ENCODE measurements at places on chromosomes 11 and 22. TPM values are rescaled to one million over a fixed set of nuclear protein-coding genes. Genes with fewer than 3 reads are reported as not detected.

- no peak for DNase-seq
These were observed 728 bp downstream of the CTTN start for GRCh38 chr11:70398834-70399680.

- no peak for DNase-seq
These were observed 56.5 kb downstream of the PDHX start for GRCh38 chr11:34972892-34973291.

- no peak for DNase-seq
These were observed 189.5 kb downstream of the DDX10 start for GRCh38 chr11:108854346-108854745.

- DNase-seq: peak; percentile 88
These were observed 13.0 kb upstream of the CXCR5 start for GRCh38 chr11:118870396-118871343.

GRCh38 chr11:64364435-64364834 lies 5.5 kb downstream of the RPS6KA4 start:
- DNase-seq: no peak

MAJIN gene
- not detected for total RNA-seq

DNA sequence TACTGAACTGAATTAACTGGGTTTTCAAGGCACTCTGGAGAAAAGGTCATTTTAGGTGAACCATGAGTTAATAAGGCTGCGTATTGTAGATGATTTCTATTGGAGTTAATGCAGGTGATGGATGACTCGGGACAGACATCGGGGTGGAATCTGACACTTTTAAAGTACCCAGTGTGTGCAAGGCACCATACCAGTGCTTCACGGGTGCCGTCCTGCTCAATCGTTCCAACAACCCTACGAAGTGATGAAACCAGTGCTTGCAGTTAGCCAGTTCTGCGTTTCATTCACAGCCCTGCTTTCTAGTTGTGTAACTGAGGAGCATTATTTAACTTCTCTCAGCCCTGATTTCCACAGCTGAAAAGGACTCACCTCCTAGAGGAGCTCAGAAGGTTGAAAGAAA lies 216.5 kb downstream of the BARX2 start:
- no peak for DNase-seq

ANO1 gene
- total RNA-seq: 7.9 TPM

- peak; percentile 99 for DNase-seq
These were observed at the start of gene UVRAG for GRCh38 chr11:75814677-75815344. UVRAG (plus strand) TSS chr11:75815210; CDS start chr11:75815408, 198 bp downstream.

DNA sequence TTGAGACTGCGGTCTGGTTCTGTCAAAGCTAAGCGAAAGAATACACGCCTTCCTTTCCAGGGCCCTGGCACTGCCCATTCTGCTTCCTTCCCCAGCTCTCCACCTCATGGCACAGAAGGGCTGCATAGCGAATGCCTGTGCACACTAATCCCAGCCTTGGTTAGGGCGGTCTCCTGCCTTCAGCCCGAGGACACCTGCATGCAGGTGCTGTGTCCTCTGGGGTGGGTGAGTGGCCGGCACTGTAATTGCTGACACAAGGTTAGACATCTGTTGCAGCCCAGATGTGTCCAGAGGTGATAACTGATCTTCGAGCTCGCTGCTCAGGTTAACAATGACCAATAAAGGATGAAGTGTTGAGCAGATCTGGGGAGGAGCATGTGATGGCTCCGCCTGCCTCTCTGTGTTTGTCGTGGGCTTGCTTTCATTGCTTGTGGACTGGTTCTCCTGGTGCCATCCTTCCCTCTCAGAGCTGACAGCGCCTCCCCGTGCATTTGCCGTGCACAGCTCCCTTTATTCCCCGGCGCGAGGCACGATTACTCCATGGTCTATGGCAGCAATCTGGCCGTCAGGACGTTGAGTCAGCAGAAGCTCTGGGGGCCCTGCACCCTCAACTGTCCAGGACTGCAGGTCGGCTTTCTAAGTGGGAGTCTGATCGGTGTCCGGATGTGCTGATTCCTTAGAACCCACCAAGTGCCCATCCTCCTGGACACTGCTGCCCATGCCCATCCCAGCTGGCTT lies 1088.2 kb downstream of the BRD1 start:
- DNase-seq: no peak

DNA sequence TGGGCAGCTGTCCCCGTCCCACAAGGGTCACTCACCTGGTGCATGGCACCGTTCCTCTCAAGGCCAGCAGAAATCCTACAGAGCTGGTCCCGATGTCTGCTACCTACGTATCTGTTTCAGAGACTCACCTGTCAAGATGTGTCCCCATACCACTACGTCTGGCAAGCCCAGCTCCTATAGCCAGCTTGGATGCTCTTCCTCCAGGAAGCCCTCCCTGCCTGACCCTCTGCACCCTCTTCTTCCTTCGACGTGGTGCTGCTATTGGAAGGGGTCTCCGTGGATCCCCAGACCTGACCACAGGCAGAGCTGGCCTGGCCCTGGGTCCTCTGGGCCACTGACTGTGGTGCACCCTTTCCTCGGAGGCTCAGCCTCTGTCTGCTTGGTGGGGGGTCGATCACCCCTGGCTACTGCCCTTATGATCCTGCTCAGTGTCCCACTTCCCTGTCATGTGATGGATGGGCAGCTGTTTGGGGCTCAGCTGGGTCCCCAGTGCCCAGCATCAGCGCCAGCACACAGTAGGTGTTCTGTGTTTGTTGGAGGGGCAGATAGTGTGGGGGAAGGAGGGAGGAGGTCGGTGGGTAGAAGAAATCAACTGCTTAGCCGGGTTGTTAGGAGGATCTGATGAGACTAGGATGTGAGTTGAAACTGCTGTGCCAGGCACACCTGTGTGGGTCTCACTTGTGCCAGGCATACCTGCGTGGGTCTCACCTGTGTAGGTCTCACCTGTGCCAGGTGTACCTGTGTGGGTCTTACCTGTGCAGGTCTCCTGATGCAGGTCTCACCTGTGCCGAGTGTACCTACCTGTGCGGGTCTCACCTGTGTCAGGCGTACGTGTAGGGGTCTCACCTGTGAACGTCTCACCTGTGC lies 21.7 kb upstream of the ARHGAP8 start:
- DNase-seq: peak; percentile 16

VPREB3 gene
- not detected for total RNA-seq

- DNase-seq: no peak
These were observed 34.1 kb upstream of the CRTAM start for GRCh38 chr11:122804161-122804560.

PANX2 gene
- total RNA-seq: 0.88 TPM

DNA sequence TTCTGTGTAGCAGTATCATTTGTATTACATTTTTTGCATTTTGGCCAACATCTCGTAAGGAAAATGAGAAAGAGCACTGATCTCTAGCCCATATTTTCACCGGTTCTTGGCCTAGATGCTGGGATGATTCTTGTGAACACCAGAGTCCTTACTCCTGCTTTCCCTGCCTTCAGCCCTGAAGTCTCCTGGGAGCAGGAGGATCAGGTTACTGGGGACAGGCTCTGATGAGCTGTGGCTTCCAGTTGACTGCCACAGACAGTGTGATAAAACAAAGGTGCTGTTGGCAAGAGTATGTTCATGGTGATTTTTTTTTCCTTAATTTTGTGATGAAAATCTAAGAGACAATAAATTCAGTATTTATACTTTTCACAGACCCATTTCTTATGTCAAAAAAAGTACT lies 34.2 kb upstream of the ADSL start:
- no peak for DNase-seq

DNA sequence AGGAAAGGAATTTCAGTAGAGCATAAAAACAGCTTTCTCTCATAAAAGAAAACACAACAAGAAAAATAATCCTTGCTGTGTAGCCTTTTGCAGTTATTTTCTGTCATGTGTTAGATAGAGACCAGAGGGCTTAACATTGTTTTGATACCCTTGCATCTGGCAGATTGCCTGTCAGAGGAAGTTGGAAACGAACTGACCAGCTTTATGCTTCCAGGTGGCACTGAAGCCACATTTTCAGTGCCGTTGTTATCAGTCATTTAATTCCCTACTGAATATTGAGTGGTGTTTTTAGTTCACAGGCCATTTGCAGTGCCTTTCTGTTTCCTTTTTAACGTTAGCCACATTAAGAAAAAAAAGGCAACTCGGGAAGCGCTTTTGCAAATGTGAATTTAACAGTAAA lies 21.5 kb upstream of the RAG2 start:
- no peak for DNase-seq

DESI1 gene
- 90.7 TPM for total RNA-seq

GRCh38 chr11:75496305-75496752 lies 29.4 kb downstream of the GDPD5 start:
- DNase-seq: no peak

B3GAT1 gene
- total RNA-seq: 0.32 TPM

GRCh38 chr22:48259991-48260670 lies 1497.7 kb downstream of the TBC1D22A start:
- no peak for DNase-seq

GRCh38 chr22:49037701-49038245 lies 789.9 kb downstream of the BRD1 start:
- DNase-seq: no peak

- no peak for DNase-seq
These were observed 47.0 kb upstream of the ALKBH3 start for GRCh38 chr11:43833657-43834073.

- no peak for DNase-seq
These were observed 37.3 kb upstream of the ARL14EP start for GRCh38 chr11:30285416-30286121.

DNA sequence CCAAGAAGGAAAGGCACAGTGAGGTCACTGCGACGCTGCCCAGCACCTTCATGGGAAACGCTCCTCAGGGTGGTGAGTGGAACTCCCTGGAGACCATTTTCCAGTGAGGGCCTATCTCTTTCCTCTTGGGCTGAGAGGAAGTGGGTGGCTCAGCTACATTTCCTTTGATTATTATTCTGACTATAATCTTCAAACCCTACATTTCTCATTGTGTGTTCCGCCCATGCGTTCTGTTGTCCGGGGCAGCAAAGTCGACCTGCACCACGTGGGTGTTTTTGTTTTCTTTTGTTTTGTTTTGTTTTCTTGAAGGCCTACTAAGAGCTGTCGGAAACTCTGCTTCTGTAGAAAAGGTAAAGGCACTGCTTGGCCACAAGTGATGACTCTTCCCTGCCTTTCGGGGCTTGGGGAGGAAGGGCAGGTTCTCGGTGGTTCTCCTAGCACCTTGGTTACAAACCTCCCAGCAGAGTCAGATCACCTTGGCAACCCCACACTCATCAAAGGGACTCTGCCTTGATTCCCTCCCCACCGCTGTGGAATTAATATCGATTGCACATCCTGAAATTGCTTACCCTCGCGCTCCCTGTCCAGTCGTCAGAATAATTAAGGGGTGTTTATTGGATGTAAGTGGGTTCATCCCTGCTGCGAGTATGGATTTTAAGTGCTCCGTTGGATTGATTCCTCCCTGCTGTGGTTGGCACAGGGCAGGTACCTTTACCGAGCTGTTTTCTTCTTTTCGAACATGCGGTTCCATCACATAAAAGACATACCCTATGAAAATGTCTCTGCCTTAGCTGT lies 7.3 kb downstream of the PARVB start:
- DNase-seq: no peak

IL10RA gene
- 8.3 TPM for total RNA-seq

ESAM gene
- 31.2 TPM for total RNA-seq

GRCh38 chr22:19174106-19175025 lies 4.2 kb downstream of the SLC25A1 start:
- DNase-seq: peak; percentile 72

INPPL1 gene
- total RNA-seq: 107 TPM

DNA sequence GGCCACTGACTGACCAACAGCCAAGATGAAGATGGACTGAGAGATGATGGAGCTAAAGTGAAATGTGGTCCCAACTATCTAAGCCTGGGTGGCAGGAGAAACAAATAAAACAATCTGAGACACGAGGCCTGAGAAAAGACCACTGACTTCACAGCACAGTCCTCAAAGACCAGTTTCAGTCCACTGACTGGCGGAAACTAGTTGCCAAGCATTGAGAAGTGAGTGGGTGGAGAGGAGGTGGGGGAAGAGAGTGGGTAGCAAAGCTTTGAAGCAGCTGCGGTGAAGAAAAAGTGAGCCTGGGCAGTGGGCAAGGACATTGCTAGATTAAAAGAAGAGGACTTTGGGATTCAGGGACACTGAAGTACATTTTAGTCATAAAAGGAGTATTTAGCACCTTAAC lies 1.9 kb downstream of the MS4A1 start:
- DNase-seq: no peak

- DNase-seq: no peak
These were observed 20.1 kb downstream of the TMPRSS6 start for GRCh38 chr22:37089434-37089833.

GRCh38 chr22:22748297-22748743 lies 103.9 kb downstream of the GGTLC2 start:
- DNase-seq: peak; percentile 32

DNA sequence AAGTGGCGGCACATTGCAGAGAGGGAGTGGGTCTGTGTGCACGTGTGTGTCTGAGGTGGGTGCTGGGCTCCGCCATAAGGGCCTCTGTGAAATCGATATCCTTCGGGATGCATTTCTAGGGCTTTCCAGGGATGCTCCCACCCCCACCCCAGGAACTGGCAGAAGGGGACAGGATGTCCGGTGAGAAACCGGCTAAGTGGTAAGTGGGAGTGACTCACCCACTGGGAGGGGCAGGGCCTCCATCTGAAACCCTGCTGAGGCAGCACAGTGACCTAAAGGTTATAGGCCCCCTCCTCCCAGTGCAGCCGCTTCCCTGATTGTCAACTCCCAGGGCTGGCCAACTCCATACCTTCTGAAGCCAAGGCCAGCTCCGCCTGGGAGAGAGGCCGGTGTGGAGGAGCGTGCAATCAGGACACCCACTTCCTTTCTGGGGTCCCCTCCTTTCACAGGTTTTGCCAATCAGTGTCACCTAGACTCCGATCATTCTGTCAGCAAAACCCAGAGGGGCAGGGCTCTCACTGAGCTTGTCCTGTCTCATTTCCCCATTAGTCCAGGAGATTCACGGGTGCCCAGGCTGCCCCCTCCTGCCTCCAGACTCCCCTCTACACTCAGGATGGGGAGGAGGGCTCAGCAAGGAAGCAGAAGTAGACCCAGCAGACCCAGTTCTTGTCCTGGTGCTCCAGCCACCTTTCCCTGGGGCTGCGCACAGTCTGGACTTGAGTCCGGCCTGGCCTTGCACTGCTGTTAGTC lies 44.5 kb downstream of the NECTIN1 start:
- no peak for DNase-seq

DNA sequence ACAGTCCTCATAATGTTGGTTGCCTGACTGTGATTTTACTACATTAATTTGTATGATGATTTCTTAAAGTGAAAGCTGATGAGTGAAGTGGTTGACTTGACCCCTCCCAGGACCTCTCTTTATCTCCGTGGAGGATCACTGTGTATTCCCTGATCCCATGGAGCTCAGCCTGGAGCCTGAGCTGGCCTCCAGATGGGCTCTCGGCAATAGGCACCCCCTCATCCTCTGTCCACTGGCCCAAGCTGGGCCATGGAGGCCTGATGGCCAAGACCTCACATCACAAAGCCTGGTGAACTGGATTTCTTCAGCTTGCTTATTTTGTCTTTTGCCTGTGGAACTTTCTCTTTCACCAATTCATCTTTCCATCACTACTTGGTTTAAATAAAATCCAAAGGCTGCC lies 75.2 kb downstream of the WNT11 start:
- DNase-seq: no peak

- peak; percentile 24 for DNase-seq
These were observed 76.5 kb downstream of the C11orf91 start for GRCh38 chr11:33624083-33624482.

GRCh38 chr22:47839595-47840227 lies 1077.3 kb downstream of the TBC1D22A start:
- no peak for DNase-seq

Measured in right cardiac atrium (tissue), 5 donors.